Bladder microvascular endothelial cell (primary cell): ENCODE measurements at places on chromosomes 3 and 15. TPM values are rescaled to one million over a fixed set of nuclear protein-coding genes. Genes with fewer than 3 reads are reported as not detected.

SLC9A9 gene
- total RNA-seq: 0.81 and 3.9 TPM in 2 replicates

CDAN1 gene
- total RNA-seq: 5.7 and 12.7 TPM in 2 replicates

PLAAT1 gene
- total RNA-seq: 0.44 and 1.8 TPM in 2 replicates

HYKK gene
- total RNA-seq: 0.49 and 1.3 TPM in 2 replicates

CP gene
- 0.81 and 2.5 TPM in 2 replicates for total RNA-seq

ARHGEF26 gene
- 0.63 and 1.3 TPM in 2 replicates for total RNA-seq

CMTM8 gene
- 1.3 and 1.6 TPM in 2 replicates for total RNA-seq

PTPRG gene
- 16.0 and 22.5 TPM in 2 replicates for total RNA-seq

GABRB3 gene
- total RNA-seq: under 0.01 TPM in 1 of 2 replicates, not detected in the other

LRRC31 gene
- total RNA-seq: not detected in 2 replicates

ISLR2 gene
- total RNA-seq: 0.06 TPM in 1 of 2 replicates, not detected in the other

REC114 gene
- not detected in 2 replicates for total RNA-seq

DUOX2 gene
- under 0.01 TPM in 1 of 2 replicates, not detected in the other for total RNA-seq

MASP1 gene
- 0.19 and 1.6 TPM in 2 replicates for total RNA-seq

SI gene
- not detected in 2 replicates for total RNA-seq

CFAP20DC gene
- total RNA-seq: 0.81 and 0.82 TPM in 2 replicates

RPL4 gene
- total RNA-seq: 895 and 1,990 TPM in 2 replicates

ACKR4 gene
- 0.49 and 0.50 TPM in 2 replicates for total RNA-seq

DOCK3 gene
- under 0.01 TPM in 2 replicates for total RNA-seq

CPLX3 gene
- total RNA-seq: not detected in 2 replicates

ANKRD34C gene
- not detected in 2 replicates for total RNA-seq

APOD gene
- 8.9 and 77.2 TPM in 2 replicates for total RNA-seq

NR2F2 gene
- total RNA-seq: 5.8 and 23.0 TPM in 2 replicates

OR5K2 gene
- not detected in 2 replicates for total RNA-seq

DIPK2A gene
- total RNA-seq: 26.6 and 37.2 TPM in 2 replicates

ZNF148 gene
- total RNA-seq: 16.4 and 40.3 TPM in 2 replicates

CLDND1 gene
- 76.4 and 152 TPM in 2 replicates for total RNA-seq

CSPG5 gene
- 0.16 and 1.4 TPM in 2 replicates for total RNA-seq

GOLGA8G gene
- not detected in 2 replicates for total RNA-seq

CDCP1 gene
- 0.16 and 0.38 TPM in 2 replicates for total RNA-seq

ATP13A5 gene
- not detected in 2 replicates for total RNA-seq

ALAS1 gene
- 32.7 and 41.0 TPM in 2 replicates for total RNA-seq

MYO9A gene
- 19.6 and 46.9 TPM in 2 replicates for total RNA-seq

SLC2A2 gene
- not detected in 2 replicates for total RNA-seq

GASK1A gene
- total RNA-seq: under 0.01 TPM in 1 of 2 replicates, not detected in the other

TUBGCP4 gene
- total RNA-seq: 7.0 and 12.5 TPM in 2 replicates

GATA2 gene
- total RNA-seq: 10.4 and 12.6 TPM in 2 replicates

C2CD4A gene
- total RNA-seq: under 0.01 and 1.3 TPM in 2 replicates

CHRNA3 gene
- not detected in 2 replicates for total RNA-seq

BOC gene
- total RNA-seq: 0.13 TPM in 1 of 2 replicates, not detected in the other

NAALADL2 gene
- total RNA-seq: 0.44 and 0.65 TPM in 2 replicates

XCR1 gene
- total RNA-seq: not detected in 2 replicates

TP63 gene
- total RNA-seq: under 0.01 and 0.31 TPM in 2 replicates

GPR149 gene
- not detected in 2 replicates for total RNA-seq

ATP11B gene
- 39.8 and 148 TPM in 2 replicates for total RNA-seq

FBXO40 gene
- total RNA-seq: under 0.01 TPM in 1 of 2 replicates, not detected in the other

FBXW12 gene
- not detected in 2 replicates for total RNA-seq

IMPG2 gene
- total RNA-seq: 0.16 and 0.76 TPM in 2 replicates

GOLGA6B gene
- total RNA-seq: not detected in 2 replicates

SCG3 gene
- total RNA-seq: 0.25 TPM in 1 of 2 replicates, not detected in the other

ALG1L2 gene
- 0.49 TPM in 1 of 2 replicates, not detected in the other for total RNA-seq

PLOD2 gene
- total RNA-seq: 69.6 and 223 TPM in 2 replicates

CLDN18 gene
- total RNA-seq: not detected in 2 replicates

ARID3B gene
- total RNA-seq: 1.9 and 5.3 TPM in 2 replicates

GOLGA6D gene
- total RNA-seq: under 0.01 TPM in 1 of 2 replicates, not detected in the other

MINAR1 gene
- 0.16 and 0.31 TPM in 2 replicates for total RNA-seq

ABI3BP gene
- total RNA-seq: 1.5 and 17.4 TPM in 2 replicates

P2RY1 gene
- 0.76 and 2.8 TPM in 2 replicates for total RNA-seq

SH2D7 gene
- total RNA-seq: not detected in 2 replicates
